Muscle of leg (tissue), 16 donors: ENCODE measurements at places on chromosomes 4 and X. TPM values are rescaled to one million over a fixed set of nuclear protein-coding genes. Genes with fewer than 3 reads are reported as not detected.

The GRIA3 gene
- 2.2 TPM for total RNA-seq

The TEC gene
- 0.40 TPM for total RNA-seq

The BEX4 gene
- 26.5 TPM for total RNA-seq

The LUZP4 gene
- not detected for total RNA-seq

The ADH6 gene
- not detected for total RNA-seq

The PPARGC1A gene
- total RNA-seq: 10.9 TPM

The NALF2 gene
- total RNA-seq: 0.31 TPM

The TRAM1L1 gene
- 5.6 TPM for total RNA-seq

The CPLX1 gene
- total RNA-seq: 0.13 TPM

The ARMCX4 gene
- 18.5 TPM for total RNA-seq

The TDO2 gene
- total RNA-seq: 0.13 TPM

The PABPC1L2B gene
- 0.04 TPM for total RNA-seq

The XPNPEP2 gene
- 4.2 TPM for total RNA-seq

The DTHD1 gene
- not detected for total RNA-seq

The DRD5 gene
- total RNA-seq: 0.09 TPM

The RPS6KA3 gene
- total RNA-seq: 39.0 TPM

The GRPR gene
- 0.71 TPM for total RNA-seq

The SRPX gene
- total RNA-seq: 47.4 TPM

The TMEM31 gene
- 0.18 TPM for total RNA-seq

The SSX4B gene
- not detected for total RNA-seq

The LGI2 gene
- 2.6 TPM for total RNA-seq

The HTR2C gene
- total RNA-seq: not detected

The CXXC4 gene
- total RNA-seq: 1.6 TPM

The VCX3A gene
- total RNA-seq: not detected

The CSN1S1 gene
- not detected for total RNA-seq
